ENCODE measurements at places on chromosomes 5 and 9.

- no peak for DNase-seq
Measured at GRCh38 chr9:76896035-76896434, 9.9 kb downstream of the PRUNE2 start.

DNA sequence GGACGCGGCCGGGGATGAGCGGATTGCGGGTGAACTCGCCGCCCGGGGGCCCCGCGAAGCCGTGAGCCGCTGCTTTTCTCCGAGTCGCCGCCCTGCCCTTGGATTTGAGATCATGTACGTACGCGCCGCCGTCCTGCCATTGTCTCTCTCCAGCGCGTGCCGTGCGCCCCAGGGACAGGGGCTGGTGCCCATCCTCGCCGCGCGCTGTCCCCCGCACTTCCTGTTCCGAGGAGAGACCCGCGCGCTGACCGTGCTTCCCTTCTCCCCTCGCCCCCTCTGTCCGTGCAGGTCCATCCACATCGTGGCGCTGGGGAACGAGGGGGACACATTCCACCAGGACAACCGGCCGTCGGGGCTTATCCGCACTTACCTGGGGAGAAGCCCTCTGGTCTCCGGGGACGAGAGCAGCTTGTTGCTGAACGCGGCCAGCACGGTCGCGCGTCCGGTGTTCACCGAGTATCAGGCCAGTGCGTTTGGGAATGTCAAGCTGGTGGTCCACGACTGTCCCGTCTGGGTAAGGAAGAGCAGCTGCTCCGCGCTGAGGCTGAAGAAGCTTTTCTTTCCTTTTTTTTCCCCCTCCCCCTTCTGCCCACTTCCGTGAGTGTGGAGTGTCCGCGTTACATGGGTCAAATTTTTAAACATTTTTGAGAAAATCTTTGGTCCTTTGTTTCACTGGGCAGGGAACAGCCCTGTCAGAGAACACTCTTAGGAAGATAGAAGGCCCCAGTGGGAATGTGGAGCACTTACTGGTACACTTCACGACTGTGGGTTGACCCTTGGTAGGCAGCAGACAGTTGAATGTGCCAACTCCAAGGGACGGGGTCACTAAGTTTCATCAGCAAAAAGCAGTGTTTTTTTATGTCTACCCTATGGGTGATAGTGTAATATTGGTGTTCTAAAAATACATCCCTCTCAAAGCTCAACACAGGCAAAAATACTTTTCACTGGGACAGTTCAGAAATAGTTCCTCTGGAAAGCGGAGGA, 727 bp downstream of the RHOBTB3 start:
- peak; percentile 17 for DNase-seq

- DNase-seq = no peak
Measured at GRCh38 chr5:133370036-133370831, 242.1 kb downstream of the FSTL4 start.

DNA sequence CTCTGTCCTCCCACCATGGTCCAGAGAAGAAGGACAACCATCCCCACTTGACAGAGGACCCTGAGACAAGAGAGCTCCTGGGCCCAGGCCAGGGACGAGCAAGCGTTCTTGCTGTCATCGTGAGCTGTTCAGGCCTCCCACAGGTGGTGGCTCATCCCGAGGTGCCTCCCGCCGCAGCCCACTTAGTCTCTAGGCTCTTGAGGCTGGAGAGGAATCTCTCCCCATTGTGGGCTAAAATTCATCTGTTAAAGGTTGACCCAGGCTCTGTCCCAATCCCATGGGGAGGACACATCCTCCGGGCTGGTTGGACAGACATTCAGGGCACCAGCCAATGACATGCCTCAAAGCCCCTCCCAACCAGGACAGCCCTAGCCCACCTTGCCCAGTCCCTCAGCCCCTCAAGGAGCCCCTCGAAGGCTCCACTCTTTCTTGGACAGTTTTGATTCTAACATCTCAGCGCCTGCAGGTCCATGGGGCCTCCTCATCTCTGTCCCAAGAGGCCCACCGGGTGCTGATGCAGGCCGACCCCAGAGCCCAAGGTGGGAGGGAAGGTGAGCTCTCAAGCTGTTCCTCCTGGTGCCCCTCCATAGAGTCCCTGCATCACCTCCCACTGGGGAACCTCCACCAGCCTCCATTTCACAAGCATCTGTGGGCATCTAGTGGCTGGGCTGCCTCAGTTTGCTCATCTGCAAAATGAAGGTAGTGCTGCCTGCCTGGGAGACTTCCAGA, 52.9 kb downstream of the BARX1 start:
- DNase-seq = no peak

GRCh38 chr9:114434878-114435311, 47.1 kb upstream of the AKNA start:
- peak; percentile 6 for DNase-seq

All from NCI-H2029 treated with DMSO at 0.1 percent for 48 hours (cell line).